ENCODE measurements at places on chromosomes 3 and 15.

- DNase-seq = no peak
Observed at GRCh38 chr15:53110999-53111398, 320.9 kb upstream of the ONECUT1 start.

- no peak for DNase-seq
Observed at GRCh38 chr3:177196008-177196455, 1.2 kb downstream of the TBL1XR1 start.

DNA sequence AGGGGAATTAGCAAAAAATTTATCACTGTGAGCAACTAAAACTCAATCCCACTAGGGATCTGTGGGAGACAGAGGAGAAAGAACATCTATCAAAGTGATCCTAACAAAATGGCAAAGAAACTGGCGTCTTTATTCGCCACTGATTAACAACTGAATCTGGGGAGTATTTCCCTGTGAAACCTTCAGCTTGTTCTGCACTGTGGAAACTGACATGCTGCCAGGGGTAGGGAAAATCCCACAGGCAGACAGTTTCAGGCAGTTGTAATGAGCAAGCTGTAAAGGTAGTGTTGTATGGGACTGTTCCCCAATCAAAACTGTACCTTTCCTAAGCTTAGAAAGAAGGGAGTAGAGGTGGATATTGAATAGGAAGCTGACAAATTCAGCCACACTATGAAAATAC, 611.7 kb downstream of the VGLL3 start:
- DNase-seq = no peak

DNA sequence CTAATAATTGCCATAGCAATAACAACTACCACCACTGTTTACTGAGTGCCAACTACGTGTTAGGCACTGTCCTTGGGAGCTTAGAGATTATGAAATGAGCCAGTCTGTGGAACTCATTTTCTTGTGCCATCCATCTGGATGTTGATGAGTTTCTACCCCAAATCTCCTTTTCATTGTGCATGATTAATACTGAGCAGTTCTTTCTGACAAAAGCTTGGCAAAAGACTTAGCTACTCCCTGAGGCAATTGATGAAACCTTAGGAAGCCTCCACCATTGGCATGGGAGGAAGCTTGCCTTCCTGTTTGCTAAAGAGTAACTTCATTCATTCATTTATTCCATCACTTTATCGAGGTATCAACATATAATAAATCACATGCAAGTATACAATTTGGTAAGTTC, 39.8 kb downstream of the PRICKLE2 start:
- no peak for DNase-seq

GRCh38 chr15:96346409-96346970, 16.0 kb downstream of the NR2F2 start:
- no peak for DNase-seq

DNA sequence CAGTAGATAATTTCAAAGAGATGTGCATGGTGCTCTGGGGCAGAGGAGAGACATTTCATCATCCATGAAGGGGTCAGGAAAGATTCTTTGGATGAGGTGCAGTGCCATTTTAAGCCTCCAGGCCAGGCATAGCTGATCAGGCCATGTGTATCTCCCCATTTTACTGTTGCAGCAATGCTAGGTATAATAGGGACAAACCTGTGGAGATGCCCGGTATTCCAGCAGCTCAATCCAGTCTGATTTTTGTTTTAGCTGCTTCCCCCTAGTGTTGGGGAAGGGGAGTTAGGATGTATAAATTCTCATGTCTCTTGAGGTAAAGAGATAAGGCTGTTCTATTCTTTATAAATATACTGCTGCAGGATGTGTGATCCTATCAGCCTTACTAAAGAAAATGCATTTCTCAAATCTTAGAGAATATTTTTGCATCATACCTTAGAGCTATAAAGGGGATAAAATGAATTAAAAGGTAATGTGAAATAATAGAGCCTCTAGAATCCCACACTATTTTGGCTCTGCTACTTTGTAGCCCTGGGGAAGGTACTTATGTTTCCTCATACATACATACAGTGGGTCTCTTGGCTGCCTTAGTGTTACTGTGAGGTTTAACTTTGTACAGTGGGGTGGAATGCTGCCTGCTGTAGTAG, 5.2 kb downstream of the CDV3 start:
- no peak for DNase-seq

- no peak for DNase-seq
Observed at GRCh38 chr3:47841786-47842349, 38.9 kb downstream of the DHX30 start.

GRCh38 chr3:12356175-12356574, 67.3 kb downstream of the PPARG start:
- no peak for DNase-seq

- no peak for DNase-seq
Observed at GRCh38 chr3:125129512-125129997, 73.8 kb upstream of the HEG1 start.

DNA sequence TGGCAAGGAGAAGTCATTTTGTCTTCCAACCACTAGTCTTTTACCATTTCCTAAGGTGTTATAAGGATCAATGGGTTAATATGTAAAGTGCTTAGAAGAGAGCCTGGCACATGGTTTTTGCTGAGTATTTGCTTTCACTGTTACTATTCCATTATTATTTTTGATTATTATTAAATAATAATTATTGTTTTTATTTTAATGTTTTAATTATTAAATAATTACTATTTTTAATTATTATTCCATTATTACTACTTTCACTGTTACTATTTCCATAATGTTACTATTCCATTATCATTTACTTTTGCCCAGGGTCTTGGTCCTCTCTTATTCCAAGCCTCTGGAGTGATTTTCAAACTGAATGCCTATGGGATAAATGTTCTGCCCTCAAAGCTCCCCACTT, 48.5 kb downstream of the FSTL1 start:
- no peak for DNase-seq

- DNase-seq = no peak
Observed at GRCh38 chr15:38904298-38904697, 339.7 kb upstream of the RASGRP1 start.

DNA sequence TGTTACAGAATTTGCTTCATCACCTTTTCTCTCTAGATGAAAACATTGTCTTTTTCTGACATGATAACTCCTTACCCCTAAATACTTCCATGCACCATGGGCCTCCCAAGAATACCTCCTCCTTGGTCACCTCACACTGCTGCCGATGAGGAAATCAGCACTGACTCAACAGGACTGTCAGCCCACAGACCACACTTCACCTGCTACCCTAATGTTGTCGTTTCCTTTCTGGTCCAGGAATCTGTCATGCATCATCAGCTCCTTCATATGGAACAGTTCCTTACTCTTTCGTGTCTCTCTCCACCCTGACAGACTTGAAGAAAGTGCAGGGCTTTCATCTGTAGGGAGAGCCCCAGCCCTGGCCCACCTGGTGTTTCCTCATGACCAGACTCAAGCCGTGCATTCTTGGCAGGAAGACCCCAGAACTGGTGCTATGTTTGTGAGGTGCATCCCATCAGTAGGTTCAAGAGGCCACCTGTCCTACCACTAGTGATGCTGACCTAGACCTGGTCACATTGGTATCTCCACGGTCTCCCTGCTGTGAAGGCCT, 41.1 kb upstream of the PLXNA1 start:
- no peak for DNase-seq

- DNase-seq = no peak
Observed at GRCh38 chr15:80996247-80996646, 4.5 kb upstream of the TLNRD1 start.
